GM13976 (cell line): ENCODE measurements at places on chromosomes 6 and 20.

DNA sequence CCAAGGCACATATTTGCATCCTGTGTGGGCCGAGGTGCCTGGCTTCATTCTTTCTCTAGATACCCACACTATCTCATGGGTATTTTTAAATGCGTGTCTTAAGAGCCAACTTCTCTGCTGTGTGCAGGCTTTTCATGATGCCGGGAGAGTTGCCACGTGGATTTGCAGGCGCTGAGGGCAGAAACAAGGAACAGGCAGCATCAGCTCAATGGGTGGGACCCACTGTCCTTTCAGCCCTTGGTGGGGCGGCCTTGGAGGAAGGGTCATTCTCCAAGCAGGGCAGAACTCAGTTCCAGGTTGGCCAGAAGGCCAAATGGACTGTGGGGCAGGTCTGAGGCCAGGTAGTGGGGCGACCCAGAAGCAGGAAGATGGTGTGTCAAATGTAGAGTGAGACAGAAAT, 84.7 kb downstream of the PHACTR3 start:
- no peak for DNase-seq

GRCh38 chr6:13709689-13710551, 1.7 kb downstream of the RANBP9 start:
- no peak for DNase-seq

DNA sequence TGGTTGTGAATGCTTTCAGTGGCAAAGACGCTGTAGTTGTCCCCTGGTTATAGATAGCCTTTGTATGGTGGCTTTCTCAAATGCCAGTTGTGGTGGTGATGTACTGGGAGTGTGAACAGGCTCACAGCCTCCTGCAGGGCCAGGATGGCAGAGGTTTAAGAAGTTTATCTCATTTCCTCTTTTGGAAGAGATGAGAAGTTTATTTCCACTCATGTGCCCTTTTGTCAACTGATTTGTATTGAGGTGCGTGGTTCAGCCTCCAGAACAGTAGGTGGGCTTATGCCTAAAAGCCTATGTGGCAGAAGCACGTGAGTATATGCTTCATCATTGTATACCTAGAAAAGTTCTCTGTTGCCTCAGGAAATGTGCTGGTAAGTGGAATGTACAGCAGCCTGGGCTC, 13.7 kb upstream of the ZFP57 start:
- DNase-seq = no peak

- no peak for DNase-seq
Observed at GRCh38 chr6:36734486-36735060, 36.9 kb downstream of the RAB44 start.

DNA sequence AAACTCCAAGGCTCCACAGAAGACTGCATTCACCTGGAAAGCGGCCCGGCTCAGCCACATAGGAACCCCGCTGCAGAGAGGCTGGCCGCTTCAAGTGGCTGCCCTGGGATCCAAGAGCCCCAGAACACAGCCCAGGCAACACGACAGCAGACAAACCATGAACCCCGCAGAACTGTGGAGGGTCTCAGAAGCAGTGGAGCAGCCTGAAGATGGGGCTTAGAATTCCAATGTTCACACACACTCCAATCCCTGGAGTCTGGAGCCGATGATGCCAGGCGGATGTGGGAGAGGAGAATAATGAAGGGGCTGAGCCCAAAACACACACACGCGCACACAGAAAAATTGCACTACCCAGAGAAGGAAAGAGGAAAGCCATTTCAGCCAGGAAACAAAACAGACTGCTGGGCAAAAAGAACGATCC, 52.4 kb downstream of the NINL start:
- DNase-seq = no peak

DNA sequence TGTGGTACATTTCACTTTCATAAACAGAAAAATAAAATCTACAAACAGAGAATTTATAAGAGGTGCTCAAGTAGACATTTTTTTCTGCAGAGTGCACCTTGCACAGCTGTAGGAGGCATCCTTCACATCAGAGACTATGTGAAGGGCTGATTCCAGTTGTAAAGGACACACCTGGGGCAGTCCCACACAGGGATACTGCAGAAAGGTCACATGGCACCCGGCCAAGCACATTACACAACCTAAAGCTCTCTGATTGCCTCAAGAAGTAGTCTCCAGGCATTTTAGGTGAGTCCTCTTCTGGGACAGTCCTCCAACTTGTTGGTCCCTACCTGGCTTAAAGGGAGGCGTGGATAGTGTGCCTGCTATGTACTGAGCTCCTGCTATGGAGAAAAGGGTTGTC, 502.9 kb upstream of the NOX3 start:
- no peak for DNase-seq

- no peak for DNase-seq
Observed at GRCh38 chr6:170037541-170038250, 253.2 kb downstream of the DLL1 start.

GRCh38 chr20:31712564-31713311, 9.9 kb downstream of the BCL2L1 start:
- DNase-seq = no peak

- DNase-seq = no peak
Observed at GRCh38 chr6:6577735-6578134, 10.8 kb upstream of the LY86 start.

- DNase-seq = peak; percentile 24
Observed at GRCh38 chr6:129619579-129620233, 90.3 kb downstream of the ARHGAP18 start.

DNA sequence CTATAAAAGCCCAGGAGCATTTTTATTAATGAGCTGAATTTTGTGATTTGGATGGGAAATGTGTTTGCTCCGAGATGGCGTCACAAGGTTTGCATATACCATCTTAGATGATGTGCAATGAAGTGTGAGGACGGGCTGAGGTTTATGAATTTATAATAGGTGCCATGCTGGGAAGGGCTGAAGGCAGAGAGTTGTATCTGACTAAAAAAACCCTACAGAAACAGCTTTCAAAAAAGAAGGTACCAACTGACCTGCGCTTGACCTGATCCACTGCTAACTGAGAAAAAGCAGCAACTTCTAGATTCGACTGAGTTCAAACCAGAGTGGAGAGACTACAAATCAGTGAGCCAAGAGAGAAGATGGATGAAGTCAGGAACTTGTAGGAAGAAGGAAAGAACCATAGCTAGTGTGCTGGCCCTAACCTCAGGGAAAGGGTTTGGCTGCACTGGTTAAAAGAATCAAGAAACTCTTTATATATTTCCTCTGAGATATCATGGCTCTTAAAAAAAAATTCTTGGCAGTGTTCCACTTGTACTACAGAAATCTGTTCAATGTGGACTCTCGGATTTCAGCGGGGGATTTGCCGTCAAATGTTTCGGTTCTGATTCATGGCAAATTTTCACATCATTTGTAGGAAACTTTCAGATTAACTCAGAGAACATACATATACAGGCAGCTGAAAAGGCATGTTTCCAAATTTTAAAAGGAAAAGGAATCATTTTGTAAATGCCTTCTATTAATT, 56.5 kb upstream of the HDGFL1 start:
- no peak for DNase-seq

- DNase-seq = no peak
Observed at GRCh38 chr6:48109944-48110343, 1.1 kb downstream of the PTCHD4 start.

GRCh38 chr6:83505356-83505755, 7.0 kb upstream of the PRSS35 start:
- no peak for DNase-seq

- no peak for DNase-seq
Observed at GRCh38 chr20:1378735-1379125, 14.1 kb downstream of the FKBP1A start.

DNA sequence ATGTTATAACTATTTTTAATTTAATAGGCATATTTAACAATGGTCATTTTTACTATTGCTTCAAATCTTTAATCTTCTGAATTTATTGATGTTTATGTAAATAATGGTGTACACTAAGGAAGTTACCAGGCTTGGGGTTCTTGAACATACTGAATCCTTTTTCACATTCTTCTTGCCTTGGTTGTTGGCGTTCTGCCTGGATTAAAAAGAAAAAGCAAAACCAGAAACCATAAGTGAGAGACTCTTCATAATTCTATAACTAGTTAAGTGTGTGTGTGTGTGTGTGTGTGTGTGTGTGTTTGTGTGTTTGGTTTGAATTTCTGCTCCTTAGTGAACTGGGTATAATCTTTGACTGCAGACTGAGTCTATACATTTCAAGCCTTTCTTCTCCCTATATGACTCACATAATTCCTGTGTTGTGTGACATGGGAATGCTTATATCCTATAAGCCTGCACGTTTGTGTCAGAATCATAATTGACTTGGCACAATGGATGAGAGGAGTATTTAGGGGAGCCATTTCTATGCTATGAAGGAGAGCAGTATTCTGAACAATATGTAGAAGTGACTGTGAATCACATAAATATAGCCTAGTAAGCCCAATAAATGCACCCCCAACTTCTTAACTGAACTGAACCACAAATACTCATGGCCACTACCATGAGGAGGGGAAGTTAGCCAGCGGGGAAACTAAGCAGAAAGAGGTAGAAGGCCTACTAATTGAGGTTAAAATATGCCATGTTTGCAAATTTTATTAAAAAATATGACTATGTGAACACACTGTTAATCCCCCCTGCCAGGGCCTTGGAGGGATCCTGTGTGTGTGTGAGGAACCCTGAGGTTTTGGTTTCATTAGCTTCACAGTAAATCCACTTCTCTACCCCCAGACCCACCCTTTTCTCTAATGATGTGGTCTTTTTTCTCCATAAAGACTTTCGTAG, 425.5 kb downstream of the BCKDHB start:
- DNase-seq = no peak

GRCh38 chr6:28981431-28981832, 23.7 kb downstream of the ZNF311 start:
- no peak for DNase-seq

- no peak for DNase-seq
Observed at GRCh38 chr6:111533087-111533784, 50.2 kb upstream of the REV3L start.

- DNase-seq = no peak
Observed at GRCh38 chr6:116175344-116175743, 49.4 kb upstream of the COL10A1 start.

DNA sequence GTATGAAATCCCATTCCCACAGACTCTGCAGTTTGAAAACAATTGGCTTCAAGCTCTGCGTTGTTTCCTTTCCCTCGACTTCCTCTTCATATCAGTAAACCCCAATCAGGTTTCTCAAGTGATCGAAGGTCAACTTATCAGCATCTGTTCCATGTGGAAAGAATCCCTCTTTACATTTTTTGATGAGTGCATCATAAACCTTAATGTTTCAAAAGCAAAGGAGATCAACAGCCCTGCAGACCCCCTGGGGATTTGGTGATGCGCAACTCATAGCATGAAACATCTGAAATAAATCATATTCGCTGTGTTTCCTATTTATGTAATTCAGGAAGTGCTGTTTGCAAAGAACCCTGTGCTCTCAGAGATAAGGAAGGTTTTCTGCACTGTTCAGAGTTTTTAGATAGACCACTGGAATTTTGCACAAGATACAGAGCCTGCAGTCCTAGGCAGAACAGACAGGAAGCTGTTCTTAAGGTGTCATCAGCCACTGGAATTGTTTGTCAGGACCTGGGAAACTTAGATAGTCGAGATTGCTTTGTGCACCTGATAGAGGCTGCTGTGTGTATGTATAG, 216.0 kb downstream of the HIVEP2 start:
- DNase-seq = no peak

GRCh38 chr6:32665661-32666060, 796 bp downstream of the HLA-DQB1 start:
- no peak for DNase-seq

GRCh38 chr6:161985876-161986423, 712.1 kb upstream of the AGPAT4 start:
- DNase-seq = no peak

DNA sequence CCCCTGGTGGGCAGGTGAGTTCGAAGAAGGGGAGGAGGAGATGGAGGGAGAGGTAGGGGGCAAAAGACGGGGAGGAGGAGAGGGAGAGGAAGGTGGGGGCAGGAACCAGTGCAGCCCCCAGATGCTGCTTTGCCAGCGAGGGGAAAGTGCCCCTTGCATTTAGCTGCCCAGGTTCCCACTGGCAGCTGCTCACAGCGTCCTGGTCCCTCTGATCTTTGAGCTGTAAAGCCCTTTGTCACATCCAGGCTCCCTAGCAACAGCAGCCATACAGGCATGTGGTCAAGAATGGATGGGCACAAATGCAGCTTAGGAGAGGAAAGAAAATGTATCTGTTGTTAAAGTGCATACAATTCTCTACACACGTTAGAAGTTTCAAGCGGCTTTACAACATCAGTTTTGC, 160.9 kb downstream of the CD83 start:
- DNase-seq = no peak

GRCh38 chr20:694496-694895, 18.9 kb upstream of the SCRT2 start:
- DNase-seq = no peak

GRCh38 chr6:13261464-13261994, 66.8 kb downstream of the TBC1D7 start:
- DNase-seq = no peak

DNA sequence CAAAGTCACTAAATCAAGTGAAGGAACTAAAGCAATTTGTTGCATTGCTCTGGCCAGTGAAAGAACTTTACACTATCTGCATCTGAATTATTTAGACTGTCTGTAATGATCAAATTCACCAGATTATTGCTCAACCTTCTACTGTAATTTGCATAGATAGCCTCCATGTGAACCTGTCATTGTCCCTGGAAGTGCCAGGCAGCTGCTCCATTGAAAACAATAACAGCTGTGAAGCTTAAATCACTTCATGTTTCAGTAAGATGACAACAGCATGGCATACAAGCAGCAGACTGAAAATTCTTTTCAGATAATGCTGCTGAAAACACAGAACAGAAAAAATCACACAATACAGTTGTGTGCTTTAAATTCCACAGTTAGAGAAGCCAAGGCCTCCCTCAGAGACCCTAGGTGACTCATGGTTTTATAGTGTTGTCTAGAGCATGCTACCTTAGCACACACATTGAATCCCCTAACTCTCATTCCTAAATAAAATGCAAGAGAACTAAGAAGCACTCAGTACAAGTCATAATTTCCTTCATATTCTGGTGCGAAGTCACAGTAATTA, 248.9 kb downstream of the TPBG start:
- no peak for DNase-seq

DNA sequence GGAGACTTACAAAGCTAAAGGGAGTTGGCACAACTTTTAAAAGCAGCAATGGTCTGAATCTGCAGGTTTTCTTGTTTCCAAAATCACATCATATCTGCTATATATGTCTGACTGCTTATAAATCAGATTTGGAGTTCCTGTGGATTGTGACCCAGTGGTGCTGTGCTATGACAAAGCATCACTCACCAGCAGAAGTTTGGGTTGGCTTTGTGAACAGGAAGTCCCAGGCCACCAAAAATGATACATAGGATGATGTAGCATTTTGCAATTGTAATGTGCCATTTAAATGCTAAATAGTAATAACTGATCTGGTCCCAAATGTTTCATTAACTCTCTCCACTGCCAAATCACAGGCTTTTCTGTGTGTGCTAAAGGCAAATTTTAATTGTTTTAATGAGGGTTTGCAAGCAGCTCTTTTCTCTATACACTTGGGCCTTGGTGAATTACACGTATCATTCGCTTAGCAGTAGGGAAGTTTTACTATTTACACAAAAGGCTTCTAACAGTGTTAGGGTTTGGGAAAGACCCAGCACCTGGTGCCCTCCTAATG, 60.8 kb downstream of the SYNDIG1 start:
- no peak for DNase-seq
